ENCODE measurements at places on chromosomes 7 and 10.

DNA sequence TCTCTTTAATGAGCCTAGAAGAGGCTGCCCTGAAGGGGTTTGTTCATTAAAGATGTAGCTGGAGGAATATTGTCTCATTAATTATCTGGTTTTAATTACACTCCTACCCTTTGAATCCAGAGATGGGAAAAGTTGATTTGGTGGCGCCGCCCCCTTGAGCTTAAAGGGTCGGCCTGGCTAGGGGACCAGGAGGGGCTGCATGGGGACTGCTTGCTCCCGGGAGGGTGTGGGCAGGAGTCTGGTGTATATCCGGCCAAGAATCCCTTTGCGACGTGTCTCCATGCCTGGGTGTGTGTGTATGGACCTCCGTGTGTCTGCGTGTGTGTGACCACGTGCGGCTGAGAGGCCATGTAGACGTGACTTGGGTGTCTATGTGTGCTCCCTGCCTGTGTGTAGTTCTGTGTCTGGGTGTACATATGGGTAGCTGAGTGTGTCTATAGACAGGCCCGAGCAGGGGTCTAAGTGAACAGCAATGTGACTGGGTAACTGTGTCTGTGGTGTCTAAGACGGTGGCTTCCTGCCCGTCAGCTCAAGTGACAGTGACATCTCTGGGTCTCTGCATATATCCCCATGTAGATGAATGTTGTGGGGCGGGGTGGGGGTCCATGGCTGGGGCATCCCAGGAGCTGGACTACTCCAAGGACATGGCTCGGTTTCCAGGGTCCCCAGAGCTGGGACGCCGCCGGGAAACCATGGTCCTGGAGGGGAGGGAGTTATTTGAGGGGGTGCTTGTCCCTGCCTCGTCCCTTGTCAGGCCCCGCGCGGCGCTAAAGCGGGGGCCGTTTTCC, 10.7 kb downstream of the LBX1 start:
- DNase-seq = no peak

DNA sequence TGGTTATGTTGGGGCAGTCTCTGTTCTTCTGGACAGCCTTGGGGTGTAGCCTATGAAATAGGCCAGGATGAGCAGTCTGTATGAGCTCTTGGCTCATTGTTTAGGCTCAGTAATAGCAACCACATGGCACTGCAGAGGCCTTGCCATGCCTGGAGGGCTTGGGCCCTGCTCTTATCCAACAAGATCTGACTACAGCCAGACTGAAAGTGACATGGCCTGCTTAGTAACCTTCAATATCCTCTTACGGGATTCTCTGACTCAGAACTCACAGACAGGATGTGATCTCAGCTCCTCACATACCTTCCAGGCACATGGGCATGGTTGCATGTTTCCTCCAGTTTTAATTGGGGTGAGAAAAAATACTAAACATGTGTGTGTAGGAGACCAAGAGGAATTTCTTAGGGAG, 289.3 kb downstream of the PTEN start:
- DNase-seq = no peak

GRCh38 chr10:131310551-131311401, 745 bp downstream of the TCERG1L start:
- no peak for DNase-seq

GRCh38 chr10:92822964-92823363, 25.4 kb upstream of the EXOC6 start:
- DNase-seq = no peak
